Cerebellar cortex (tissue), 1 donor: ENCODE measurements at places on chromosomes 1 and 21.

DNA sequence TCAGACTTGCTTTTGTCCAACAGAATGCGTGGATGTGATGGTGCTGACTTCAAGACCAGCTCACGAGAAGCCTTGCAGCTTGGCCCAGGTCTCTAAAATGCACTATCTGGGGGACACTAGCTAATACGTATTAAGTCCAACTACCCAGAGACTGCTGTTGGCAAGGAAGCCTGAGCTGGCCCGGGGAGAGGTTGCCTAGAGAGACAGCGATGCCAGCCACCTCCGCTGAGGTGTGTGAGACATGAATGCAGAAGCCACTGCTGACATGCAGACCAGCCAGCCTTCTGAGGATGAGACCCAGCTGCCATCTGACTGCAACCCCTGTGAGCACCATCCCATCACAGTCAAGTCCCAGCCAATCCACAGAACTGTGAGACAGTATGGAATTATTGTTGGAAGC, 32.5 kb downstream of the THAP3 start:
- no peak for DNase-seq

DNA sequence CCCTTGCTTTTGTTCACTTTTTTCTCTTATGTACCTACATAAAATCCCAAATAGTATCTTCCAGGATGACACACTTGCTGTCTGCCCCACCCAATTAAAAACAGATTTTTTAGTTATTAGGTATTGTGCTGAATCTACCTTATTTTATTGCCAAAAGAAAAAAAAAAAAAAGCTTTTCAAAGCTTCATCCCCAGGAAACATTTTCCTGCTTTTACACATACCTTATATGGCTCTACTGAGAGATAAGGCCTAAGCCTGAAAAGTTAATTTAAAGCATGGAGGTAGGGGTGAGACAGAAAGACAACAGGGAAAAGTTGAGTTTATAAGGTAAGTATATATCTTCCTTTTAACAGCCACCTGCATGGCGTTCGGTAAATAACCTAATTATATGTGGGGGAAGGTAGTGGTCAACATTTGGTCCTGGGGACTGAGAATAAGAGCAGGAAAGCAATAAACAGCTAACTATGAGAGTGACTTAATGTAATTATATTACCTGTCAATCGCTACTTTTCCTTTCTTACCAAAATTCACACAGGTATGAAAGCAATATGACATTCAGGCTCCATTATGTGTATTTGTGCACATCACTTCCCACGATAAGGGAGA, 54.6 kb upstream of the BOLA1 start:
- DNase-seq = peak; percentile 9

DNA sequence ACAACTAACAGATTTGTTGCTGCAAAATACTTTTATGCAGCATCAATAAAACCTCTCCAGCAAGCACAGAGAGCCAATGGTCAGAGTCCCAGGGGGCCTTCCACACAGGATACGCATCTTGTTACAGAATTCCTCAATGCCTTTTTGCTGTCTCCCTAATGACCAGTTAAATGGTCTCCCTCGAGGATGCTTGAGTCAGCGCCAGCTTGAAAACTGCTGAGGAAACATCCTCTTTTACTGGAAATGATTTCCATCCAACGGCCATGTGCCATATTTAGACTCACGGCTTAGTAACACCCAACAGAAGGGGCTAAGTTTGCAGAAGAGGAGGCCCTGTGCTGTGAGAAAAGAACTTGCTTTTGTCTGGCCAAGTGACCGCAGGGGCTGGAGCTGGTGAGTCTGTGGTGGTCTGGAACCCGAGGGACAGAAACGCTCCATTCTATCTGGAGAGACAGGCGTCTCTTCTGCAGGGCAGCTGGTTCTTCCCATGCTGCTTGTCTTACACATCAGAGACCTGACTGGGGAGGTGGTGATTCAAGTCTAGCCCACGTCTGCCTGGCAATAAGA, 496.4 kb downstream of the SETD4 start:
- no peak for DNase-seq

GRCh38 chr1:57536749-57537423, 113.0 kb upstream of the DAB1 start:
- DNase-seq = no peak

- DNase-seq = no peak
These were observed 121.0 kb upstream of the TSPAN2 start for GRCh38 chr1:115210302-115210711.

DNA sequence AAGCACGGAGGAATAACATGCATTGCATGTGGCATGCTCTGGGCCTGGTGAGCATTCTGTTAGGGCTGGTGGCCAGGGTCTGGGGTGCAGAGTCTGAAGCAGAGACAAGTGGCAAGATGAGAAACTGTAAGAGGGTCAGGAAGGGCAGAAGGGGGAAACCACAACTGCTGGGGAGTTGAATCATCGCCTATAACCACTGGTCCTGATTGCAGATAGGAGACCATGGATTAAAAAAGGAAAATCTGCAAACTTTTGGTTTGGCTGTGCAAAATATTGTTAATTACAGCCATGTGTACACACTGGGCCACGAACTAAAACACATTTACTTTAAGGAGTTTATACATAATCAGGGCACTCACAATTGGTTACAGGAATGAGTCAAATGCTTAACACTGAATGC, 76.6 kb downstream of the TGFBR3 start:
- DNase-seq = no peak

DNA sequence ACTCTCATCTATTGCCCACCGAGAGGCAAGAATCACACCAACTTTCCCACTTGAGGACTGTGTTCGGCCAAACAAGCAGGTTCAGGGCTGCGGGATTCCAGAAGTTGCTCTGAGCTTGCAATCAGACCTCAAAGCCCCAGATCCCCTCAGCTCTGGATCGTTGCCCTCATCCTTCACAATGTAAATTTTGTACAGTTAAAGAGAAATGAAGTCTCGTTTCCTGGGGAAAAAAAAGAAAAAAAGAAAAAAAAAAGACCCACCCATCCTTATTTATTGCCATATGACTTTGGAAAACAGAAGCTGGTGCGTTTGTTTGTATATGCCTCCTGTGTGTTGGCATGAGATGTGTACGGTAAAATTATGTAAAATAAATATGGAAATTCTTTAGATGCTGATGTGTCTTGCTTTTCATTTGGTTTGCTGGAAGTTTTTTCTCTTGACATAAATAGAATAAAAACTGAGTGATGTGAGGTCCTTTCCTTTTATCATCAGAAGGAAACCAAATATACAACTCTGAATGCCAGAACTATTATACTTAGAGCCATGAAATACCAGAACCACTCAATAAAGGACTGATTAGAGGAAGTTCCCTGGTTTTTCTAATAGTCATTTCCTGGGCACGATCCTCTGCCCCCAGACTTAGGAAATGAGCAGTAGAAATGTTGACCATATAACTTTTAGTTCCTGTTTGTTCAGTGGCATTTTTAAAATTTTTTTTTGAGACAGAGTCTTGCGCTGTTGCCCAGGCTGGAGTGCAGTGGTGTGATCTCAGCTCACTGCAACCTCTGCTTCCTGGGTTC, 48.7 kb downstream of the LHX4 start:
- no peak for DNase-seq

DNA sequence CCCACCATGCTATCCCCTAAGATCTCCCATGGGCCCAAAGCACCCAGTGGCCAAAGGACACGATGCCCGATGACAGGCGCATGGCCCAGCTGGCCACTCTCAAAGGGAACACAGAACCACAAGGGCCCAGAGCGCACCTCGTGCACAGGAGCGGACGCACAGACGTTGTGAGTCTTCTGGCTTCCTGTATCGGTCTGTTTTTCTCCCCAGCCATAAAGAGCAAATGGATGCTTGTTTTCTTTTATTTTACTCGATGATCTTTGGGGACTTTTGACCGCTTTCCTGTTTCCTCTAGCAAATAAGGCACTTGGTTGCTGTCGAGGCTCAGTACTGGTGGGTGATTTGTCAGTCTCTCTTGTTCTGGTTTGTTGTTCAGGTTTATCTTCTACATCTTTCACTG, 16.2 kb downstream of the CCSAP start:
- no peak for DNase-seq

- no peak for DNase-seq
These were observed 109.7 kb downstream of the TGFB2 start for GRCh38 chr1:218454700-218455282.

DNA sequence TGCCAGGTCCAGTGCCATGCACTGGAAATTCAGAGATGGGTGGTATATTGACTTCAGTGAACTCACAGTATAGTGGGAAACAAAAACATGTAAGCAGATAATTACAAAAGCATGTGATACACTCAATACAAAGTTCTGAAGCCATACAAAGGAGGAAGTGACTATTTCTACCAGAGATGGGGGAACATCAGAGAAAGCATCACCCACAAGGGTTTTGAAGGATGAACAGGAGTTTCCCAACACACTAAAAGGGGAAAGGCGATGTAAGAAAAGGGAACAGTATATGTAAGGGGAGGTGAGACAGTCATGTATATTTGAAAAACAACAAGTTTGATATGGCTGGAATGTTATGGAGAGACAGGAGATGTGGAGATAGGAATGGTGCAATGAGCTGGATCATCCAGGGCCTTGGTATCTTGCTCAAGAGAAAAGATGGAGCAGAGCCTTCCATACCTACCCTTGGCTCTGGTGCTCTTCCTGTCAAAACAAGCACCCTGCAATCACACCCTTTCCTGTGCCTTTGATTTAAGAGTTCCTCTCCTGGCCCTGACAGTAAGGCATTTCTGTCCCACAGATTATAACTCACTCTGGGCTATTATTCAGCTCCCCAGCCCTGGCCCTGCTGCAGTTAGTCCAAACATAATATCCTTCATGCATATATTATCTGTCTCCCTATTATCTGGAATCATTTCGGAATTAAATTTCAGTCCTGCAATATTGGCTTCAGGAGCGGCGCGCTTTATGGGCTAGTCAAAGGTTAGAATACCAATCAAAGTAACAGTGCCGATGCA, 60.5 kb downstream of the DMAP1 start:
- DNase-seq = no peak

GRCh38 chr1:162997499-162998285, 71.5 kb upstream of the RGS4 start:
- DNase-seq = no peak

DNA sequence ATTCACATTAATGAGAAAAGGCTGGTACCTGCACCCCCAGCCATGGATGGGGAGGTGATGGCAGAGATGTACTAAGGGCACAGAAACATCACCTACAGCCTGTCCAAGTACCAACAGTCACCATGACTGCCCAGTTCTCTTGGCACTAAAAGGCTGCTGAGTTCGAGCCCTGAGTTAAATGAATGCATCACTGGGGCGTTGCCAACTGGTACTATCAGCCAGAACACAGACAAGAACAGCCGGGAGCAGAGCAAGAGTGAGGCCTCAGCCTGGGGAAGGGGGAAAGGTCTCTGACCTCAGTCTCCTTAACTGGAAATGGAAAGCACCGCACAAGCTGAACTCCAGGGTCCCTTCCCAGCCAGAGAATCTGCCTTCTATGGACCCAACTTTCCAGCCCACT, 60.5 kb downstream of the GLIS1 start:
- peak; percentile 81 for DNase-seq

DNA sequence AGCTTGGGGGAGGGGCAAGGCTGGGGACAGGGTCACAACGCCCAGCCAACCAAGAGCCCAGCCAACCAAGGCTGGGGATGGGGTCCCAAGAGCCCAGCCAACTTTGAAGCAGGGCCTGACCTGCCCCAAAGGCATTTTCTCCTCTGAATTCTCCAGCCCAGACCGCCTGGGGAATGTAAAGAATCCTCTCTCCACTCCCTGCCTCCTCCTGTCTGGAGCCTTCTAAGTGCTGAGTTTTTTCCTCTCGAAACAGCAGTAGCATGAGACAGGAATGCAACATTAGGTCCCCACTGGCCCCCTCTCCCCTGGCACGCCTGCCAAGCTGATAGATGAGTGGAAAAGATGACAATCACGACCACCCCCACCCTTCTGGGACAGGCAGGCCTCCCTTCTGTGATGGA, 17.0 kb downstream of the C1orf198 start:
- DNase-seq = no peak

DNA sequence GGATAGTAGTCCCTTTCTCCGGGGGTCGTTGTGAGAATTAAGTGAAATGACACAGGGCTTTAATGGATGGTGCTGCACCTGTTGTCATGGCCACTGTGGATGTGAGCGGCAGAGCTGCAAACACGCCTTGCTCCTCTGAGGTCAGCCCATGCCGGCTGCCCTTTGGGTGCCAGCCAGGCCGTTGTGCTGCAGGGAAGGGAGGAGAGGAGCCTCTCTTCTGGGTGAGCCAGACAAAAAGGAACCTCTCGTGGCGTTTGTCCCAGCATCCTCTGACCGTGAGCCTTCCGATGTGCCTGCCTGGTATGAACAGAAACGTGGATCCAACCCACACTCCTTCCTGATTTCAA, 383.0 kb upstream of the VAMP3 start:
- peak; percentile 43 for DNase-seq

GRCh38 chr1:10031461-10031860, 1.3 kb upstream of the UBE4B start:
- DNase-seq = peak; percentile 57

GRCh38 chr1:58089898-58090534, 456.5 kb downstream of the OMA1 start:
- DNase-seq = no peak

- DNase-seq = no peak
These were observed 69.7 kb upstream of the WNT4 start for GRCh38 chr1:22212400-22213233.

GRCh38 chr1:98389809-98390208, 271.7 kb upstream of the SNX7 start:
- DNase-seq = no peak
